Fibroblast of skin of right biceps (primary cell): ENCODE measurements at places on chromosomes 7 and 10.
A peak's percentile ranks its signal among the peaks of the same experiment; 100 is the strongest.

- DNase-seq = no peak
Measured at GRCh38 chr7:25408012-25408687, 179.9 kb upstream of the NPVF start.

- DNase-seq = no peak
Measured at GRCh38 chr7:39891894-39892293, 58.2 kb upstream of the CDK13 start.

GRCh38 chr7:42617806-42618457, 293.9 kb downstream of the C7orf25 start:
- no peak for DNase-seq

GRCh38 chr10:51748959-51749358, 49.6 kb upstream of the CSTF2T start:
- no peak for DNase-seq

DNA sequence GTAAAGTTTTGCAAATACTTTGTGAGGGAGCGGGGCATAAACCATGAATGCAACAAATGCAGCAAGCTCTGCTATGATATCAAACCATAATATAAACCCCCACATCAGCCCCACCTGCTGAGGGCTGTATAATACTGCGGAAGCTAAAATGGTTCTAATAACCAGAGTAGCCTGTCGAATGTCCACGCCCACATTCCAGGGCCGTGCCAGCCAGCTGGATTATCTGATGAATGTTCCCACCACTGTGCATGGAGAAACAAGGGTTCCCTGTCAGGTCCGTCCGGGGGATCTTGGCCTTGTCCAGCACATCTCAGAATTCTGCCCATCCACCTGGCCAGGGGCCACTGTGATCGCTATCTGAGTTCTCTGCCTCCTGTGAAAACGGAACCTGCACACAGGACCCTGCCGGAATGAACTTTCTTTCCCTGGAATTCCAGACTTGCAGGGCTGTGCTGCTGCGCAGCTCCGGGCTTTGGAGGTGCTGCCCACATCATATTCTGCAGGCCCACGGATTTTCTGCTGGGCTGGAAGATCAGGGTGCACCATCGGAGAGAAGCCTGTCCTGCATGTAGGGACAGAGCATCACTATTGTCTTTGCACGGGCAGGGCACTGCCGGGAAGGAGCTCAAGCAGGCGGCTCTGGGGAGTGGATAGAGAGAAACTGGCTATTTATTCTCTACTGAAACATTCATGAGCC, 77.0 kb upstream of the GNA12 start:
- no peak for DNase-seq

GRCh38 chr7:92682903-92683539, 92.8 kb upstream of the FAM133B start:
- peak; percentile 49 for DNase-seq

- no peak for DNase-seq
Measured at GRCh38 chr10:102822222-102822621, 15.0 kb downstream of the CYP17A1 start.

DNA sequence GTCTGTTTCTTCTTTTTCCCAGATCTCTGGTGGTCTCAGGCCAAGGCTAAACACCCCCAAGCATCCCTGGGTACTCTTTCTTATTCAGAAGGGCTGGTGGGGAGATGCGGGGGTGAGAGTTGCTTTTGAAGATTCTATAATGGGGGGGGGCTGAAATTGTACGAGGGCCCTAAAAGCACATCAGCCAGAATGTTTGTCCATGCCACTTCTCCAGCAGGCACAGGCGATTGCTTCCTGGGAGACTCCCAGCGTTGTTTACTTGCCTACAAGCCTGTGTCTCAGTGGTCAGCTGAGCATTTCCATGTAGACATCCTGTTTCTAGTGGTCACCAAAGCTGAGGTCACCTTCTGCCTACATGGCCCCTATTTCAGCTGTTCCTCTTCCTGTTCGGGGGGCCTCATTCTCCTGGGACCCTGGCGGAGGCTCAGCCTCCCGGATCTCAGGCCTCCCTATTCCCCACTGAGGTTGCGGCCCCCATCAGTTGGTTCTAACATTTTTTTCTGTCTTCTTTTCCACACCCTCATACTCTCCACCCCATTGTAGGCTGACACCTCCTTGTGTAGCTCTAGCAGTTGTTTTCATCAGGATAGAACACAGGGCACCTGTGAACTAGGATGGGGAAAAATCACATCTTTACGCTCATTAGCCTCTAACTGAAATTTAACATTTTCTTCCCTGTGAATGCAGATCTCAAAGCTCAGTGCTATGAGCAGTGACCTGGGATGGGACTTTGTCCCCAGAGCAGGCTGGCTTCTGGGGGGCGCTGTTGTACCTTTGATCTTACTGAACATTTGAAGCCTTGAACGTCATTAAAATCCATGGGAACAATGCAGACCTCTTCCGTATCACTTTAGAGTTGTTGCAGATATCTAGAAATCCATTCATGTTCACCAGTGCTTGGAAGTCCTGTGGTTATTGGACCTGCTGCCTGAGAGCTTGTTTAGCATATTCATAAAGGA, 286.5 kb downstream of the GLRX3 start:
- DNase-seq = no peak

DNA sequence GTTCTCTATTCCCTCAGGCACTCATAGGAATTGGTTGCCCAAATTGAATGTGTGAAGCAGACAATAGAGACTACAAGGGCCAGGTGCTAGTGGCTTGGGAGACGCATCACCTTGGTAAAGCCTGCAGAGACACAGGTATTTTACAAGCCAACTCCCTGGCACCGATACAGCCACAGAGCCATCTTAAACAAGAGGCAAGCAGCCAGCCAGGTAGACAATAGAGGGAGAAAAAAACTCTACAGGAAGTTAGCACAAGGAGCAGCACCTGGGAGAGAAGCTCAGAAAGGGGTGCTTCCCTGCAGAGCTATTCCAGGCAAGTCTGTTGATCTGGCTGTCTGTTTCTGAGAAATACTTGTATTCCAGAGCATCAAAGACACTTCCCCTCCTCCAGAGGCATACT, 43.0 kb upstream of the CDK1 start:
- no peak for DNase-seq

- no peak for DNase-seq
Measured at GRCh38 chr10:96357038-96357620, 1.7 kb downstream of the OPALIN start.

- DNase-seq = no peak
Measured at GRCh38 chr10:132766291-132766690, 19.7 kb downstream of the NKX6-2 start.

DNA sequence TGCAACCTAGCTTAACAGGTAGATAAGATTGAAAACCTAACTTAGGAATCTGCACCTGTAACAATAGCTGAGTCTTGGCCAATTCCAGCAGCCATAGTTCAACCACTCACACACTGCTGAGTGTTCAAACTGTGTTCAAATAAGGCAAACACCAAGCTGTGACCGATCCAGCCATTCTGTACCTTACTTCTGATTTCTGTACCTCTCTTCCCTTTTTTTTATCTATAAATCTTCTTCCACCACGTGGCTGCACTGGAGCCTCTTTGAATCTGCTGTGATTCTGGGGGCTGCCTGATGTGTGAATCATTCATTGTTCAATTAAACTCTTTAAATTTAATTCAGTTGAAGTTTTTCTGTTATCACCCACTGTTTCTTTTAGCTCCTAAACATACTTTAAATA, 15.7 kb upstream of the FOXL3 start:
- DNase-seq = no peak

- no peak for DNase-seq
Measured at GRCh38 chr10:33612116-33612515, 277.6 kb upstream of the NRP1 start.

GRCh38 chr7:100456562-100456961, 7.5 kb downstream of the SPACDR start:
- no peak for DNase-seq
